ENCODE measurements at places on chromosomes 7 and 10.

DNA sequence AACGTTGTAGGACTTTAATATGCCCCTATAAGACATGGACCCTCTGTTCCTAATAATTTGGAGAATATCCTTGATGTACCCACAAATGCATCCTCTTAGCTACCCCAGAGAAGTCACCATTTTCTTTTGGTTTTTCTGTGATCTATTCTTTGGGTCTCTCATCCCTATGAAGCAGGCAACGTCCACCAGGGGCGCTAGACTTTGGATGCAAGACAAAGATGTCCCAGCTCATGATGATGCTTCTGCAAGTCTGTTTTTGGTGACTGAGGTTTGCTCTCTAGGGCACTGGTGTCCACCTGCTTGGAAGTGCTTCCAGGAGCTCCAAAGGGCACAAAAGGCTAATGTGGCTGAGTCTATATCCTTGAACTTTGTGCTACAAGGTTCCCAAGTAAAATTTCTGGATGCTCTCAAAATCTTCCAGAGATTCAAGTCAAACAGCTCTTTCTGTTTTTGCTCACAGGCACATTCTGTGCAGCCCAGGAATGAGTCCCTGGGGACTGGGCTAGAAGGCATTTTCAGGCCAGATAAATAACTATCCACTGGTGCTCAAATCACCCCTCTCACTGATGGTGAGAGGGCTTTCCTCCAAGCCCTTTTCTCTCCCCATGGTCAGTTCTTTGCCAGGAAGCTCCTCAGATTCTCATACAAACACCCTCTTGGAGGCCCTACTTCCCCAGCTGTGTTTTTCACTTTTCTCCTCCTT lies 166.4 kb downstream of the C7orf25 start:
- DNase-seq, result peak; percentile 6

DNA sequence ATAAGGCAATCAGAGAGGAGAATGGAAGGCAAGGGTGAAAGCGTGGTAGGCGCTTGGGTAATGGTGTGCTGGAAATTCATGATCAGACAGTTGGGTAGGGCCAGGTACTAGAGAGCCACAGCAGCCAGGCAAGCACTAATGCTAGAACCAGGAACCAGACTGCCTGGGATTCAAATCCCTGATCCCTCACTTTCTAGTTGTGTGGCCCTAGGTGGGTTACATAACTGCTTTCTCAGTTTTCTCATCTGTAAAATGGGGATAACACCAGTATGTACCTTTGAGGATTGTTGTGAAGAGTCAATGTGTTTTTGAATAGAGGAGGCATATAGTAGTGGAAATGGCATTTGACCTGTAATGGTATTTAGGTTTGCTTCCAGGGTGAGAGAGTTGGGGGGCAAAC lies 225.9 kb downstream of the LRMDA start:
- DNase-seq, result no peak

- no peak for DNase-seq
These were observed 416.8 kb downstream of the GALNT17 start for GRCh38 chr7:71548746-71549145.

- no peak for DNase-seq
These were observed 100.7 kb downstream of the LSMEM1 start for GRCh38 chr7:112581529-112581928.

DNA sequence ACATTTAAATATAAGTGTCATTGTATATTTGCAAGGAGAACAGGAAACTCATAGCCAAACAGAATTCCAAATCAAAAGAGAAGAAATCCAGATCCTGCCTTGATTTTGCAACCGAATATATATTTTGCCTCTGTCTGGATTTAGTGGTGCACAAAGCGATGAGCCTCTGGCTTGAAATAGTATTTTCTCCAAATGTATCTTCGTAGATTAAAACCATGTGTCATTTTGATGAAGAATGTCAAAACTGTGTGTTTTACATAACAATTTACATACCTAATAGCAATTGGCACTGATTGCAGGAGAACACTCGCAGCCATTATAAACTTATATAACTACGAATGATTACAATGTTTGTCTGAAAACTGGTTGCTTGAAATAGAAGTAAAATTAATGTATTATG lies 156.4 kb downstream of the ARID5B start:
- no peak for DNase-seq
